Muscle of back (tissue), 13 donors: ENCODE measurements at places on chromosomes 5 and 9. TPM values are rescaled to one million over a fixed set of nuclear protein-coding genes. Genes with fewer than 3 reads are reported as not detected.

Gene ARL14EPL
- polyA plus RNA-seq, result not detected

GRCh38 chr5:8188874-8189565 lies 320.1 kb downstream of the MTRR start:
- peak; percentile 22 for DNase-seq

- DNase-seq, result no peak
Observed at GRCh38 chr5:159333545-159333925, 3.2 kb upstream of the IL12B start.

Gene CCDC152
- polyA plus RNA-seq, result 4.5 TPM

DNA sequence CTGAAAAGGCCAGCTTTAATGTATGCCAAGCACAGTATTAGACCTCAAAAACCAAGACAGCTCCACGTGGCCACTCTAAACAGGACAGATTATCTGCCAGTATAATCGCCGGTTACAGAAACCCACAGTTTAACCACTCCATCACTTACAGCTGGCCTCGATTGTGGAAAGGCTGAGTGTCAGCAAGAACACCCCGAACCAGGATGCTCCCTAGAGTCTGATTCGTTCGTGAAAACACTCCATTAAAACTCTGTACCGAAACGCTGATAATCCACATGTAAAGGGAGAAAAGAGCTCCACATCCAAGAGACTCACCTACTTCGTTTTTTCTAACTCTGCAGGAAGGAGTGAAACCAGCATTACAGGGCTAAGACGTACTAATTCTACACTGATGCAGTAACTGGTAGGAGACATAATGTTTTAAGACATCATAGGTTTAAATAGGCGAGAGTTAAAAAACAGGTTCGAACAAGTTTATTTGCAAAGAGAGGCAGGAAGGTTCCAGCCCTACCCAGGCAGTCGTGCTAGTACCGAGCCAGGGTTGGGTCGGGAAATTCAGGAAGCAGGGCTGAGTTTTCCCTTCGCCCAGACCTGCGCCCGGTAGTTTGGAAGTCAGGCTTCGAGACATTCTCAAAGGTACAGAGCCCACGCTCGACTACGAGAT lies 949 bp downstream of the SERINC5 start:
- DNase-seq, result no peak

GRCh38 chr5:10630126-10630525 lies 66.3 kb downstream of the ANKRD33B start:
- DNase-seq, result no peak

GRCh38 chr5:19782566-19782965 lies 205.4 kb downstream of the CDH18 start:
- DNase-seq, result peak; percentile 61

Gene IFNA21
- polyA plus RNA-seq, result not detected

Gene PIK3R1
- polyA plus RNA-seq, result 75.7 TPM

DNA sequence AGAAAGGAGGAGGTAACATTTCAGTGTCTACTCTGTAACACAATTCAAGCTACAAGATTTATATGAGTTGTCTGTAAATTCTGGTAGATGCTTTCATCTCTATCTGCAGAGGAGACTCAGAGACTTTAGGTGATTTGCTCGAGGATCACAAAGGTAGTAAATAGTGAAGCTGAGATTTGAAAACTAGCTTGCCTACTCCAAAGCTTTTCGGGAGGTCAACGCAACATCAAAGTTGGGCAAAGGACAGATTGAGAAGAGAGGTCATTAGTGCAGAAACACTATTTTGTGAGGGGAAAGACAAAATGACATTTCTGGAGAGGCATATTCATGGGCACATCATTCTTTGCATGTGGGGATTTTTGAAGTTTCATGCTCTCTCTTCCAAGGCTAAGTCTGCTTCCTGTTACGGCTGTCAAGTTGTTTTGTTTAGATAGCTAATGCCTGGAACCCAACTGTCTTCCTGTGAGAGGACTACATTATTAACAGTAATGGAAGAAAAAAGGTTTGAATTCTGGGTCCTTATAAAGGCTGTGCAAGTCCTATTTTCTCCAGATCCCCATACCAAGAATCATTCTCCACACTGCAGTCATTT lies 413.5 kb upstream of the ZNF462 start:
- DNase-seq, result no peak

Gene ANKRD20A1
- not detected for polyA plus RNA-seq

Gene MRPL22
- polyA plus RNA-seq, result 30.1 TPM

DNA sequence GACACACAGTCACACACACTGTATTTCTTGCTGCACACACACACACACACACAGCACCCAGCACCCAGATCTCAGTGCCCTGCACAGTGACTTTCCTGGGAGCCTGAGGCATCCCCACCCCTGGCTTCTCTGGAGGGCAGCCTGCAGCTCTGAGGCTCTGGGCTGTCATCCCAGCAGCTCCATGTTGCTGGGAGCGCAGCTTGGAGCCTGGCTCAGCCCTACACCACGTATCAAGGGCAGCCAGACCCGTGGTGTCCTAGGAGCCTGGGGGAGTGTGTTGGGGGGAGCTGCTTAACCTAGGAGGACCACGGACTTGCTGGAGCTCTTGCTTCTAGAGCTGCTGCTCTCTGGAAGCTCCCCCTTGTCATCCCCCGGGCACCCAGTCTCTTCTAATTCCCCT lies 5.2 kb downstream of the IER5L start:
- DNase-seq, result no peak

GRCh38 chr5:163566678-163567077 lies 61.3 kb downstream of the MAT2B start:
- no peak for DNase-seq

Gene PCDHGA9
- 4.8 TPM for polyA plus RNA-seq

Gene SLC25A2
- polyA plus RNA-seq, result not detected

- DNase-seq, result peak; percentile 81
Observed at GRCh38 chr9:124810663-124811355, 33.9 kb downstream of the OLFML2A start.

DNA sequence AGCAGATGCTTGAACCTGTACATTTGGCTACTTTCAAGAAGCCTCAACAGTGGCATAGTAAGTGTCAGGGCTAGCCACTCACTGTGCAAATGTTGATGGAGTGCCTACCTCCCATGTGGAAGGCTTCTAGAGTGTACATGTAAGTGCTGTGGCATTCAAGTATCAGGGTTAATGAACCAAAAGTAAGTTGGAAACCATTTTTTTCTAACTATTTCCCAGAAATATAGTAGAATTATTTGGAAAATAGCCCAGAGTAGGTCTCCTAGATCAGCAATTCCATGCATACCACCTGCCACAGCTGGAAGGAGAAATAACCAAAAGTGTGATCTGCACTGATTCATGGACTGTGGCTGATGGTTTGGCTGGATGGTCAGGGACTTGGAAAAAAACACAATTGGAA lies 53.3 kb downstream of the FOXD1 start:
- no peak for DNase-seq

GRCh38 chr9:16265688-16266087 lies 604.8 kb downstream of the BNC2 start:
- no peak for DNase-seq

DNA sequence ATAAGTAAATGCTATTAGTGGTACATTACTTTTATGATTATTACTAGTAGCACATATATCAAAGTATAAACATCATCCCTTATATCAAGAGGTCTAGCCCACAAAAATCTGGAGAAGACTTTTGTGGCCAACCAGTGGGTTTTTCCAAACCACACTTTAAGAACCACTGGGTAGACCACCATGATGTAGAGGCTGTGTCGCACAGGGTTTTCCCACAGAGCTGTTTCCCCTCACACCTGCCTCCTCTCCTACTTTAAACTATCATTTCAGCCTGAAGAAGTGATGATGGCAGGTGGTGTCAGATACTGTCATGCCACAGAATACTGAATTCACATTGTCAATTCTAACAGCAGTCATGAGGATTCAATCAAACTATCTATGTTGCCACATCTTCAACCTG lies 109.2 kb downstream of the FBXW11 start:
- no peak for DNase-seq

DNA sequence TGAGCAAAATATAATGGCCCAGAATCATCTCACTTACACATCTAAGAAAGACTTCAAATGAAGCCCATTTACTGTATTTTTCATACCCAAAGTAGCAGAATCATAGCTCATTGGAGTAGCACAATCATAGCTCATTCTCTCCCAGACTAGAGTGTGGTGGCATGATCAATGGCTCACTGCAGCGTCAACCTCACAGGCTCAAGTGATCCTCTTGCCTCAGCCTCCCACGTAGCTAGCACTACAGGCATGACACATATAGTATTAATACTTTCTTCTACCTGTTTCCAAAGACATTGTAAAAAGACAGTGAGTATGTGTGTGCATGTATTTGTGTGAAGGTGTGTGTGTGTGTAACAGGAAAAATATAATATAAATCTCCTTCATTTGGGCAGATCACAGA lies 1247.9 kb upstream of the ACO1 start:
- no peak for DNase-seq

Gene ZNG1A
- 59.3 TPM for polyA plus RNA-seq

DNA sequence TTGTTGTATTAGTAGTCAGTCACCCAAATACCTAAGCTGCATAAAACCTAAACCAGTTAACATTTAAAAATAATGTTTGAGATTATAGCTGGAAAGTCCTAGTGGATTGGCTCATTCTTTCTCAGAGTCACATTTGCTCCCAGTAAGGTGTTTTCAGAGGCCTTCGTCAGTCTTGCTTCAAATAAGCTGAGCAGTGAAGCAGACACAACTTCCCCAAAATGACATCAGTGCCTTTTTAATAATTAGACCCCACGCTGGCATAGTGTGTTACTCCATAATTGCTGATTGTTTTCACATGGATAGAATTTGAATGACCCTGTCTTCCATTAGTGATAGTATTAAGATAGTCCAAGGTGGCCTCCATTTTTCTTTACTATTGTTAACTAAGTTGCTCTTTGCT lies 245.8 kb downstream of the PJA2 start:
- no peak for DNase-seq

- DNase-seq, result peak; percentile 6
Observed at GRCh38 chr5:170819824-170820223, 36.3 kb downstream of the GABRP start.

DNA sequence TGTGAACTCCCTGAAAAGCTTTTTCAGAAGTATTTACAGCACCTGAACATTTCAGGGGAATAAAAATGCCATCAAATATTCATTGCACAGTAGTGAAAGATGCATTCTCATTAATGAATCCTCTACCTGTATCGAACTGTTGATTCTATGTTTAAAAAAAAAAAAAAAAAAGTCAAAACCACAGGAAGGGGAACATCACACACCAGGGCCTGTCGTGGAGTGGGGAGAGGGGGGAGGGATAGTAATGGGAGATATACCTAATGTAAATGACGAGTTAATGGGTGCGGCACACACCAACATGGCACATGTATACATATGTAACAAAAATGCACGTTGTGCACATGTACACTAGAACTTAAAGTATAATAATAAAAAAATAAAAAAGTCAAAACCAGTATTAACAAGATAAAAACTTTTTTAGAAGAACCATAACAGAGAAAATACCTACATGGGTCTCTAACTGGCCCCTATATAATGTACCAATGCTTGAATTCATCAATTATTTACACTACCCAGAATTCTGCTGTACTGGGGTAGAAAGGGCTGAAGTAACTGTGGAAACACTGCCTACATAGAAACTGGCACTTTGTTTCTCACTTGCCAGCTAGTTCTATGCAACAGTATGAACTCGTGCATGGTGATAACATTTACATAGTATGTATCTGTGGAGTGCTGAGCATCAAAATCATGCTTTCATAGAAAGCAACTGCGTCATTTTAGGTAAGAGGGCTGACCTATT lies 48.9 kb downstream of the GNAQ start:
- DNase-seq, result no peak

Gene GRM6
- polyA plus RNA-seq, result 0.83 TPM

Gene CDO1
- 24.7 TPM for polyA plus RNA-seq

DNA sequence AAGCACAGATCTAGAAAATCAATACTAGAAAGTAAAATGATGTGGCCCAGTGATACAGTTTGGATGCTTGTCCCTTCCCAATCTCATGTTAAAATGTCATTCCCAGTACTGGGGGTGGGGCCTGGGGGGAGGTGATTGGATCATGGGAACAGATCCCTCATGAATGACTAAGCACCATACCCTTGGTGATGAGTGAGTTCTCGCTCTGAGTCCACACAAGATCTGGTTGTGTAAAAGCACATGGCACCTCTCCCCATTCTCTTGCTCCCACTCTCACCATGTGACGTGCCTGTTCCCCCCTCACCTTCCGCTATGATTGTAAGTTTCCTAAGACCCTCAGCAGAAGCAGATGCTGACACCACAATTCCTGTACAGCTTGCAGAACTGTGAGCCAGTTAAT lies 234.2 kb upstream of the CDH6 start:
- DNase-seq, result no peak

GRCh38 chr9:87267251-87268070 lies 230.2 kb upstream of the DAPK1 start:
- DNase-seq, result peak; percentile 89

Gene FOXD4L5
- polyA plus RNA-seq, result 1.0 TPM

- DNase-seq, result peak; percentile 83
Observed at GRCh38 chr9:104868687-104869404, 59.1 kb downstream of the ABCA1 start.

DNA sequence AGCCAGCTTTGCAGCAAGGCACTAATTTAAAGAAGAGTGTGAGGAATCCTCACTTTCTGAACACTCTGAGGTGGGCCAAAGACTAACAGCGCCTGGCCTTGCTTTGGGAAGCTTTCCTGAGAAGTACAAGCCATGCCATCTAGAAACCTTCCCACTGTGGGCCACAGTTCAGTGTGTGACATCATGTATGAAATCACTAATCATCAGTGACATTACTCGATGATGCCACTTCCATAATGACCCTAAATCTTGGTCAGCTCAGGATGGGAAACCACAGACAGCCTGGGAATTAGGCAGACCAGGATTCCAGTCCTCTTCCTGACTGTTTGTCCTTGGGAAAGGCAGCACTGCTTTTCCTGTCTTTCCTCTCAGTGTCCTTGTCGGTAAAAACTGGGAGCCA lies 54.2 kb upstream of the HSPA9 start:
- no peak for DNase-seq

GRCh38 chr9:4084435-4084818 lies 215.4 kb downstream of the GLIS3 start:
- no peak for DNase-seq

Gene TRPM3
- polyA plus RNA-seq, result 0.30 TPM

- DNase-seq, result no peak
Observed at GRCh38 chr9:114071197-114071795, 6.8 kb downstream of the AMBP start.

DNA sequence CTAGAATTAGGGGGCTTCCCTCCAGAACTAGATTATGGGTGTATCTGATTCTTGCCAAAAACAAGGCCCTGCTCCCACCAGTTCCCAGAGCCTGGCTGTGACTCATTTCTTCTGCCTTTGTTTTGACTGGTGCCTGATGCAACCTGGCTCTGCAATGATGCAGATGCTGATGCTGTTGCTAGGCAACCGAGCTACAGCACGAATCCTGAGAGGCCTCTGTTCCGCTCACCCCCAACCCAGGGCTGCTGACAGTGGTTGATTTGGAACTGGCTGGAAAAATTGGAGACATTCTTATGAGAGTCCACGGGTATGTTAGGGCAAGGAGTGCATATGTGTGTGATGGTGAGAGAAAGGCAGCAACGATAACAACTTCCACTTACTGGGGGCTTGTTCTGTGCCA lies 100.3 kb downstream of the NSG2 start:
- DNase-seq, result no peak

GRCh38 chr9:370086-370485 lies 155.4 kb downstream of the DOCK8 start:
- DNase-seq, result no peak
